ENCODE measurements at places on chromosomes 4 and X.

DNA sequence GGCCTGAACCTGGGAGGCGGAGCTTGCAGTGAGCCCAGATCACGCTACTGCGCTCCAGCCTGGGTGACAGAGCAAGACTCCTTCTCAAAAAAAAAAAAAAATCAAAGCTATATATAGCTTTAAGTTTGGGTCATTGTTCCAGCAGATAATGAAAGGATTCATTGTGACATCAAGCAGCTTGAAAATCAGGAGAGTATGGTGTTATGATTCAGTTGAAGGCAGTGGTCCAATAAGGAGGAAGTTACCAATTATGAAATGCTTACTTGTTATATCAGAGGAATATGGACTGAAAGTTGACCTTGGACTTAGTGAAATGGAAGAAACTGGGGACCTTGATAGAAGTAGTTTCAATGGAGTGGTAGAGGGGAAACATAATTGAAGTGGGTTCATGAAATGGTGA is 140.4 kb upstream of the MAD2L1 start:
- DNase-seq, result no peak

- DNase-seq, result peak; percentile 50
Measured at GRCh38 chrX:57918750-57919436, 8.6 kb upstream of the ZXDA start.

DNA sequence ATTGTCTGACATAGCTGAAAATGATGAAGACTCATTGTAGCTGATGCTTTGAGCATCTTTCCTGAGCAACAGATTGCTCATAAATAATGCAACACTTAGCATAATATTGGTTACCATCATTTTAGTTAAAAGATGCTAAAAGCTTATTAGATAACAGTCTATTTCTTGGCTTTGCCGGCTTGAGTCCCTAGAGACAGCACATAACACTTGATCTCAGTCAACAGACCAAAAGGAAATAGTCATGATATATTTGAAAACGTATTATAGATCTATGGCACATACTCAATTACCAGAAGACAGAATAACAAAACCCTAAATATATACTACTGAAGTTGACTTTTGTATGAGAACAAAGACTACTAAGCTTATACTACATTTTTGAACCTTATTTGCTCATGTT is 846.7 kb upstream of the EPHA5 start:
- DNase-seq, result no peak

DNA sequence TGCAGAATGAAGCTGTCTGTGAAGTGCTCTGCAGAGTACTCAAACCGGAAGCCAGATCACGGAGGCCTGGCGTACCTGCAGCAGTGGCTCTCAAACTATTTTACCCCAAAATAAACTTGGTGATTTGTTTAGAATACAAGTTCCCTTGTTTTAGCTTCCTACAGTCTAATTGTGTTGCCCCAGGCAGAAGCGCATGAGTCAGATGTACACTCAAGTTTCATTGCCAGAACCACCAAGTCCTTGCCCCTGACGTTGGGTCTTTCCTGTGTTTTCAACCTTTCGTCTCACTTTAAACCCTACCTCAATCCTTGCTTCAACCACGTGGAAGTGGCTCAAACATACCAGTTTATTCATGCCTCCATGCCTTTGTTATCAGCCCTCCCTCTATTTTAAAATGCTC is 66.2 kb upstream of the SLC7A11 start:
- DNase-seq, result peak; percentile 89

GRCh38 chr4:124738994-124739393 is 26.5 kb upstream of the ANKRD50 start:
- DNase-seq, result no peak

DNA sequence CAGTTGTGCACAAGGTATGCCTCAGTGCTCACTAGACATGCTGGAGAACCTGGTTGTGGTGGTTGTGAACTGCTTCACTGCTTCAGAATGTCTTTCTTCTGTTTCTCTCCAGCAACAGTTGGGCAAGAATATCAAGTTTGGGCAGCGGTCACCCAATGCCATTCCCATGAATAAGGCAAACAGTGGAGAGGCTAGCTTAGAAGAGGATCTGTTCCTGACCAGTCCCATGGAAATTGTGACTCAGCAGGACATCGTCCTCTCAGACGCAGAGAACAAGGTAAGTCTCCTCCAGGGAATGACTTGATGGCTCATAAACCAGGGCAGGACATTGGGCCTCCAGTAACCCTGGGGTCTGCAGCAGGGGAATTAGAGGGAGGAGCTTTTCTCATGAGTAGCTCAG is 79.9 kb downstream of the AASDH start:
- DNase-seq, result peak; percentile 11

- no peak for DNase-seq
Measured at GRCh38 chr4:85358831-85359230, 116.1 kb upstream of the ARHGAP24 start.

- no peak for DNase-seq
Measured at GRCh38 chr4:185370268-185370949, 25.3 kb downstream of the LRP2BP start.

- DNase-seq, result peak; percentile 6
Measured at GRCh38 chrX:135984791-135985156, 461 bp upstream of the SLC9A6 start.

GRCh38 chr4:117575850-117576249 is 458.4 kb upstream of the NDST3 start:
- no peak for DNase-seq

Measured in ELR (cell line).